ENCODE measurements at places on chromosomes 2 and 18.

DNA sequence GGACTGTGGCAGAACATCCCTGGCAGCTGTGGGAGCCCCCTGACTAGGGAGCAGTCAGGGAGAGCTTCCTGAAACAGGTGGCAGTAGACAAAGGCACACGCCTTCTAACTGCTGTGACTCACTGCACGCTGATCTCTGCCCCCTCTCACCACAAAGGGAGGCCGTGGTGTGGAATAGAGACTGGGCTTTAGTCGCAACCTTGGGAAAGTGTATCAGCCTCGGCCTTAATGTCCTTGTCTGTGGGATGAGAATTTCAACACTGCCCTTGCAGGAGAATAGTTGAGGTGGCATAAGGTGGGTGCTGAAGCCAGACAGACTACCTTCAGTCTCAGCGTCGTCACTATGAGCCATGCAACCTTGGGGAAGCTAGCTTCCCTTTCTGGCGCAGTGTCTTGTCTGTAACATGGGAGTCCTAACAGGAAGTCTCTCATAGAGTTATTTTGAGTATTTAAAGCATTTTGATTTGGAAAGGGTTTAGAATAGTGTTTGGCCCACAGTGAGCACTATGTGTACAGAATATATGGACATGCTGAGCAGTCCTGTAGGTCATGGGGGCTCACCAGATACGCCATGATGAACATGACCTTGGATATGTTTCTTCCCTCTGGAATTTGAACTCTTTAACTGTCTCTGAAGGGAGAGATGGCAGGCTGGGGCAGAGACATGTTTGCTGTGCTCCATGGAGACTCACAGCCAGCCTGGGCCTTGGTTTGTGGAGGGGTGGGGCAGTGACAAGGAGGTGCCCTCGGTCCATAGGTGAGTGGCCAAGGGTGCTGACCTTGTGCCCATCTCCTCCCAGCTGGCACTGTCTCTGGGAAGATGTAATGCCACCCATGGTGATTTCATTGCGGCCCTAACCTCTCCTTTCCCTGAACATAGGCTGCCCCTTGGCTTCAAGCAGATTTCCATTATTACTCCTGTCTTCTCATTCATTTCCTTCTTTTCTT lies 29.5 kb upstream of the SMAD7 start:
- DNase-seq = no peak

DNA sequence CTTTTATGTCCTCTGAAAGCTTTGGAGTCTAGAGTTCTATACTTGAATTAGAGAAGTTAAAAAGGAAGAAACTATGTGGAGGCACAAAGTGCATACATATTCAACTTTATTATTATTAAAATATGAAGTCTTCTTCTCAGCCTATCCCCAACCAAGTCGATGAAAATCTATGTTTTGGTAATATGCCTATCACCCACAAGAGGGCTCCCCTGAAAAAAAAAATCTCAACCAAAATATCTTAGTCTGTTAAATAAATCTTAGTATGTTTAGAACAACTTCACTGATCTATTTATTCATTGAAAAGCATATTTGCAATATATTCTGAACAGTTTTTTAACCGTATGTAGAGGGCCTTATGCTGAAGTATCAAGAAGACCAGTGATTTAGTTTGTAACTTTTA lies 804.5 kb downstream of the TDRD15 start:
- DNase-seq = no peak

- DNase-seq = no peak
Observed at GRCh38 chr2:172214252-172214651, 111.6 kb upstream of the DLX2 start.

- no peak for DNase-seq
Observed at GRCh38 chr2:62784341-62784740, 78.8 kb downstream of the EHBP1 start.

- DNase-seq = no peak
Observed at GRCh38 chr2:80242355-80242910, 62.1 kb downstream of the LRRTM1 start.

GRCh38 chr2:109205447-109205846 lies 76.4 kb downstream of the SH3RF3 start:
- no peak for DNase-seq

DNA sequence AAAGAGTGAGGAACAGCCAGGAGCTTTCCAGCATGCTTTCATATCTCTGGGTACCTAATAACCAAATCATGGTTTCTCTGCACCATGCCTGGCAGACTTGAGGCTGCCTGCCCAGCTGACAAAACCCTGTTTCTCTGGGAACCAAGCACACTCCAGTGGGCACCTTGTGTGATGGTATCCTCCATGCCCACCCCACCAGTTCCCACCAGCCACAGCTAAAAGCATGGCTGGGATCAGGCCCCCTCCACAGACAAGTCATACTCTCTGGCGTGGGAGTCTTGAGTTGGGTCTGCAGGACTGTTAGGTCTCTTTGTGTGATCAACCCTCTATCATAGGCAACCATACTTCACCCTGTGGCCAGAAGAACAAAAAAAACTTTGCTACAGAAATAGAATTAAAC lies 56.0 kb downstream of the TMEM163 start:
- DNase-seq = no peak

DNA sequence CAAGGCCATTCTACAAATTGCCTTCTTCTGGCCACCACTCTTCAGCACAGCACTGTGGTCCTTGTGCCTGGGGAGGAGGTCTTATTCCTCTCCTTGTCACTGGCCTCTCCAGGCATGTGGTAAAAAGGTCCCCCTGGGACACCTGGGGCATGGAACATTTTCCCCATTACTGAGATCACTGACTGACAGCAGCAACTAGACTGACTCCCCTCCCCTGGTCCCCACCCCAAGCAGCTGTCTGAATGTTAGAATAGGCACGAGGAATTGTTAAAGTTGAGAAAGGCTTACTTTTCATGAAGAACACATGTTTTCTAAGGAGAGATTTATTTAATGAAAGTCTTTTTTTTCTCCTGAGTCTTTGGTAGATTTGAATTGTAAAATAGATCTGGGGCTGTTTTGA lies 39.5 kb upstream of the RTN4 start:
- no peak for DNase-seq

GRCh38 chr2:43676322-43677050 lies at the start of gene C1GALT1C1L:
TSS of gene C1GALT1C1L (minus strand) at chr2:43676429. CDS start at chr2:43676322, 107 bp downstream.
- DNase-seq = peak; percentile 14

- no peak for DNase-seq
Observed at GRCh38 chr2:131041402-131042147, 51.7 kb downstream of the FAM168B start.

- DNase-seq = no peak
Observed at GRCh38 chr2:164694275-164694695, 73.0 kb upstream of the GRB14 start.

- DNase-seq = no peak
Observed at GRCh38 chr18:13235981-13236380, 17.4 kb downstream of the LDLRAD4 start.

DNA sequence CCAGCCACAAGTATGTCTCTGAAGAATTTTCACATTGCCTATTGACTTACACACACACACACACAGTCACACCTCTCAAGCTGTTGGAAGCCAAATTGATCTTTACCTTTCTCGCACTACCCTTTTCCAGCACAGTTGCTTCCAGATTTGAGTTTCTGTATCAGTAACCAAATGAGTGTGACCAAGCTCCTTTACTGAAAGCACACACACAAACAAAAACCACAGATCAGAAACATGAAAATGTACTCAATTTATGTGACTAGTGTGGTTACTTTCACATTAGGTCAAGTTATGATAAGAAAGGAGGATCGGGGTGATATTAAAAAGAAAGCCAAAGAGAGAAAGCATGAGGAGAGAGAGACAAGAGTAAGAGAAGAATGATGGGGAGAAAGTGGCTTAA lies 993.9 kb upstream of the POU3F3 start:
- no peak for DNase-seq

DNA sequence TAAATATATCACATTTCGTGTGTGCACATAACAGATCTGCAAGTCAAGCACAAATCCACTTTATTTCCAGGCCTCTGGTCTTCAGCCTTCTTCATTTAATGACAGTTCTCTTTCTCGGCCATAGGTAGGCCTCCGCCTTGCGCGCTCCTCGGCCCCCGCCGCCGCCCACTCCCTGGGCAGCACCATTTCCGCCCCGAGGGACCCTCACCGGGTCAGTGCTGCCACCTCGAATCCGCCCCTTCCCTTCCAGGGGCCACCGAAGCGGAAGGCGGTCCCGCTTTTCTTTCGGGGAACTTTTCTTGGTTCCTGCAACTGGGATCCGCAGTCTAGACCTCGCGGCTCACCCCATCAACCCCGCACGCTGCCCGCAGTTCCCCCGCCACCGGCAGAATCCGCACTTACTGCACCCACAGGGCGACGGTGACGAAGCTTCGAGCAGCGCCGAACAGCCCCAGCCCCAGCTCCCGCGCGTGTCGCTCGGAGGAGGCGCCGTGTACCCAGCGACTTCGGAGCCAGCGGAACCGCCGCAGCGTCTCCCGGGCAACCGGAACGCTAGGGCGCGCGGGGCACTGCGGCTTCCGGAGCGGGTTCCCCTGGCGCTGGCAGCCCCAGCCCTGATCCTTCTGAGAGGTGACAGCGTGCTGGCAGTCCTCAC lies at the start of gene CDKL4:
Gene CDKL4, minus strand, starts transcription at position 502 of the 655 bp plus-strand sequence.
- no peak for DNase-seq

DNA sequence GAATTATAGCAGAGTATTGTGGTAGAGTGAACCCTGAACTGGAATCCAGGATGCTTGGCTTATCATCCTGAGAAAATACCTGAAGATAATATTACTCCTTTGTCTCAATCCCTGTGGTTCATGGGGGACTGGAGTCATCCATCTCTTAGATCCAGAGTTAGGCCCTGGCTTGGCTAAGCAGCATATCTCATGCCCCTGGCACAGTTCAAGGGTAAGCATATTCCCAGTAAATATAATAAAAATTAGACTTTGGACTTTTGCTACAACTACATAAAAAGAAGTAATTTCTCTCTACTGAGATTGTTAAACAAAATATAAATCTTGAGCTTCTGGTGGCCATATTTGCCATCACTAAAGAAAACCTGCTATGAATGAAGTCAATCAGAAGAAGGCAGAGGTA lies 47.7 kb upstream of the STK39 start:
- no peak for DNase-seq

DNA sequence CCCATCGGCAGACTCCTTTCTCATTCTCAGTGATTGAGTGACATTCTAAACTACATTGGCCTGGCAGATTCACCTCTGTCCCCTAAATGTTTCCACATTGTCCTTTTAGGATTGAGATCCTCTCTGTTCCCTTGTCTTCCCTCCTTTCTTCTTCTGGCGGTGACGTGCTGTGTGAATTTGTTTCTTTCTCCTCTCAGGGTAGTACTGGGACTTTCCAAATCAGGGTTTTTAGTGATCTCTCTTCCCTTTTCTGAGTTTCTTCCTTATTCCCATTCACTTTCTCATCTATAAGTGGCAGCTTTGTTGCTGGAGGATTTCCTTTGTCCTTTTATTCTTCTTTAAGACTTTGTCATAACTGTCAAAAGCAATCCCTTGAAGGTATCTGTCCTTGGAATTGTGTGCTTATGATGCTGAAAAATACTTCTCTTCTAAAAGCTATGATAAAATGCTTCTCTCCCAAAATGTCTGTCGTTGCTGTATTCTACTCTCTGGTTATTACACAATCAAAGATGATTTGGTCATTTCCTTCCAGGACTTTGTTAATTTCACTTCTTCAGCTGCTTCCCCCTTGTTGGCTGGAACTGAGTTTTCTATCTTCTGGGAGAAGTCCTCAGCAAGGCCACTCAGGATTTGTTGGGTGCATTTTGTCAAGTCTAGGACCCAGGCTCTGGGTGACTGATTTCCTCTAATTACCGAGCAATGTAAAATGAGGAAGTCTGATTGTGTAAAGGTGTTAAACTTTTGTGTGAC lies 4.9 kb upstream of the IL1B start:
- no peak for DNase-seq

DNA sequence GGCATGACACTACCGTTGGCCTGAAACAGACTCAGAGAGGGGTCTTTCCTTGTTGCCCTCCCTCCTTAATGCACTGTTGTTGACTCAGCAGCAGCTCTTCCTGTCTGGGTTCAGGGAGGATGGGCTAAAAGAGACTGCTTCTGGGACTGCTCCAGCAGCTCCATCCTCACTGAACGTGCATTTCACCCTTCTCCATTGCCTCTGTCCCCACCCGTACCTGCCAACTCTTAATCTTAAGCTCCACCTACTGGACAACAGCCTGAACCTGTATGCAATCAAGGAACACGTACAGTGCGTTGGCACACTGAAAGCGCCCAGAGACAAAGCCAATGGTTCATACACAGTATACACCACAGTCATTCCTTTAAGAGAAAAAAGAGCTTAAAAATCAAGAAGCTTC lies 230.8 kb upstream of the RAB6C start:
- no peak for DNase-seq

DNA sequence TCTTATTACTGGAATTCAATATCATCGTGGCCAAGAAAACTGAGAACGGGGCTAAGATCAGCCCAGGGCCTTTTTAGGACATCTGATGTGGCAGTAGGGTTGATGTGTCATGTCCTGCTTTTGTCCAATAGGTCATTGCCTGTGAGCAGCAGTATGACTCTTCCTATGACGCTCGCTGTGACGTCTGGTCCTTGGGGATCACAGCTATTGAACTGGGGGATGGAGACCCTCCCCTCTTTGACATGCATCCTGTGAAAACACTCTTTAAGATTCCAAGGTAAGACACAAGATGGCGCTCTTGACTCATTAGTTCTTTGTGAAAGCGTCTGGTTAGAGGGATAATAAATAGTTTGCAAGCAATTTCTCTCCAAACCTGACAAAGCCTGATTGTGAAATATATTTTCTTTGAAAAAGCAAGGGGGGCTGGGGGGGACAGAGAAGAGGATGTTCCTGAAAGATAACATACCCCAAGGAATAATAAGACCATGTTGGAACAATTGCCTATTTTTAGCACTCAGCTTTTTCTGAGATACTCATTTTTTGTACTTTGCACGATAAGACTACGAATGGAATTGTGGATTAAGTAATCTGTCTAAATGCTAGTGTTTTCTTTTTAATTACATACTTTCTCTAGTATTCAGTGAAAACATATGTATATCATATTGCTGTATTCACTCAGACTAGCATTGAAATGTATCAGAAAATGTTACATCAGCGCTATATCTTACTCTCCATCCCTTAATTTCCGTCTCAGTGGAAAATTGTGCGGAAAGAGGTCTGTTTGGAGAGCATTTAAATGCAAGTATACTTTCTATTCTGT lies 58.1 kb downstream of the MYO3B start:
- no peak for DNase-seq

- DNase-seq = no peak
Observed at GRCh38 chr2:216108310-216108966, 710 bp upstream of the XRCC5 start.

- DNase-seq = no peak
Observed at GRCh38 chr2:47521666-47522285, 118.8 kb downstream of the MSH2 start.

GRCh38 chr18:27861539-27861938 lies 315.4 kb downstream of the CDH2 start:
- no peak for DNase-seq

GRCh38 chr2:118945881-118946280 lies 3.9 kb downstream of the MARCO start:
- DNase-seq = no peak

DNA sequence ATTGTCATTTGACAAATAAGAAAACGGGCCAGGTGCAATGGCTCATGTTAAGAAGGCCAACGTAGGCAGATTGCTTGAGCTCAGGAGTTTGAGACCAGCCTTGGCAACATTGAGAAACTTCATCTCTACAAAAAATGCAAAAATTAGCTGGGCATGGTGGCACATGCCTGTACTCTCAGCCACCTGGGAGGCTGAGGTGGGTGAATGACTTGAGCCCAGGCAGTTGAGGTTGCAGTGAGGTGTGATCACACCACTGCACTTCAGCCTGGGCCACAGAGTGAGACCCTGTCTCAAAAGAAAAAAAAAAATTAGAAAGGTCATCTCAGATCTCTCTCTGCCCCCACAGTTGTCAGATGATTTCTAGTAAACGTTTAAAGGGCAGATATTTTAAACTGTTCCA lies 4.4 kb downstream of the SESTD1 start:
- DNase-seq = no peak

- DNase-seq = no peak
Observed at GRCh38 chr2:47293976-47294375, 109.0 kb upstream of the MSH2 start.
